ENCODE measurements at places on chromosomes 16 and 17. TPM values are rescaled to one million over a fixed set of nuclear protein-coding genes. Genes with fewer than 3 reads are reported as not detected.

GRCh38 chr16:64629622-64630021, 492.2 kb downstream of the CDH11 start:
- peak; percentile 75 for DNase-seq

- DNase-seq = no peak
These were observed 827 bp upstream of the UBALD1 start for GRCh38 chr16:4615384-4616046.

- DNase-seq = no peak
These were observed 39.0 kb upstream of the KCNJ2 start for GRCh38 chr17:70130289-70130688.

C17orf50 gene
- not detected for total RNA-seq

GNG13 gene
- total RNA-seq = not detected

DRC3 gene
- total RNA-seq = 1.1 TPM

SHBG gene
- 1.4 TPM for total RNA-seq
